Vagina (tissue), 2 donors: ENCODE measurements at places on chromosomes 3 and 15. TPM values are rescaled to one million over a fixed set of nuclear protein-coding genes. Genes with fewer than 3 reads are reported as not detected.
A peak's percentile ranks its signal among the peaks of the same experiment; 100 is the strongest.

DNA sequence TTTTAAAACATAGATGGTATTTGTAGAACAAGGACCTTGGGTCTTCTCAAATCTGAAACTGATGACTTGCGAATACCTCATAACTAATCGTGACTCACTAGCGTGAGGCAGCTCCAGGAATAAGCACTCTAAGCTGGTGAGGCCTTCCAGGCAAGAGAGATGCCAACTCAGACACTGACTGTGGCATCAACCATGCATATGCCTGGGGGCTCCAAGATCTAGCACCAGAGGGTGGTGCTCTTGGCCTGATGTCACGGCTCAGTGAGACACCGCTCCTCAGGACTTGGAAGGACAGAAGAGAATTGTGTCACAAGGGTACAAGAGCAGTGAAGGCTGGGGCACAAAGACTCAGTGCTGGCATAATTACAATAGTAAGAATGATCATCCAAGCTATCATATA is 125.0 kb upstream of the TRIM42 start:
- no peak overlapping the region for H3K4me3 ChIP-seq
- no peaks in the 10 kb centered on the region for H3K27me3 ChIP-seq
- no peak overlapping the region for H3K27ac ChIP-seq
- no peaks in the 10 kb centered on the region for H3K4me1 ChIP-seq
- DNase-seq: no peak
- H3K36me3 ChIP-seq: no peaks in the 10 kb centered on the region

DNA sequence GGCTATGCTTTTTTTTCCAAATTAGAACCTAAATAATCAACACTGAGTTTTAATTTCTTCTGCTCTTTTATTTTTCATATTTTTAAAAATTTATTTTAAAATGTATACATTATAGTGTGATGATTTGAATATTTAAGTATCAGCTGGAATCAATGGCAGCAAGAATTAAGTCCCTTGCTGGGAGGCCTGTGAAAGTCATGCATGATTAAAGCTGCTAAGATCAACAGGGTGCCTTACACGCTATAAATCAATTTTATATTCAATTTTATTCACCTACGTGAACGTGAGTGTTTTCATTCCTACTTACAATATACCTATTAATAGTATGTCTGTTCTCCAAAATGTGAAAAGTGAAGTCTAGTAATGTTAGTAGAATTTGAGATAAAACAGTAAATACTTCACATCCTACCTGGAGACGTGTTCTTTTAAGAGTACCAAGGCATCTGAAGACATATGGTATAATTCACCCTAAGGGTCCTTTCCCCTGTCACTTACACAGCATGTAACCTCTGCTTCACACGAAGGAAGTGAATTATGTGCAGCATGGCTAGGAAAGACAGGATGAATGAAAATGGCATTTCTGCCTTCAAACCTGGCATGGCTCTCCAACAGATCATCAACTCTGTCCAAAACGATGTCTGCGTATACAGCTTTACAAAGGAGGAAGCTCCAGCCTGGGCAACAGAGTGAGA is 640.4 kb upstream of the ROBO1 start:
- H3K36me3 ChIP-seq: no peaks in the 10 kb centered on the region
- no peak overlapping the region for H3K27ac ChIP-seq
- no peak for DNase-seq
- no peaks in the 10 kb centered on the region for H3K27me3 ChIP-seq
- no peaks in the 10 kb centered on the region for H3K4me1 ChIP-seq
- H3K4me3 ChIP-seq: no peak overlapping the region

NLGN1 gene
- total RNA-seq: 4.7 TPM

DNA sequence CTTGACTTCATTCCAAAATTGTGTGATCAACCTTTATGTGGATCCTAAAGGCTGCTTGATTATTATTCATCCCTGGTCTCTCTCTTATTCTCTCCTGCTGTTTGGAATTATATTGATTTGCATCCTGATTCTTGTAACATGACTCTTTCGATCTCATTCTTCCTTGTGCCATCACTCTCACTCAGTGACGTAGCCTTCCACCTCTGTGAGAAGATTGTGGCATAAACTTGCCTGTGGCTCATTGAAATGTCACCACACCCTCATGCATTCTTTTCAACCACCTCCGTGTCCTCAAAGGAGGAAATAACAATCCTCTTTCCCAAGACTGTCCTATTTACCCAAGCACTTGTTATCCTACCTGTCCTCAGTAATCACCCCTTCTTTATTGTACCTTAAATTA is 41.3 kb upstream of the GCNT3 start:
- no peak for DNase-seq
- H3K4me3 ChIP-seq: no peak overlapping the region
- H3K4me1 ChIP-seq: no peaks in the 10 kb centered on the region
- H3K27me3 ChIP-seq: no peaks in the 10 kb centered on the region
- H3K36me3 ChIP-seq: no peaks in the 10 kb centered on the region

DNA sequence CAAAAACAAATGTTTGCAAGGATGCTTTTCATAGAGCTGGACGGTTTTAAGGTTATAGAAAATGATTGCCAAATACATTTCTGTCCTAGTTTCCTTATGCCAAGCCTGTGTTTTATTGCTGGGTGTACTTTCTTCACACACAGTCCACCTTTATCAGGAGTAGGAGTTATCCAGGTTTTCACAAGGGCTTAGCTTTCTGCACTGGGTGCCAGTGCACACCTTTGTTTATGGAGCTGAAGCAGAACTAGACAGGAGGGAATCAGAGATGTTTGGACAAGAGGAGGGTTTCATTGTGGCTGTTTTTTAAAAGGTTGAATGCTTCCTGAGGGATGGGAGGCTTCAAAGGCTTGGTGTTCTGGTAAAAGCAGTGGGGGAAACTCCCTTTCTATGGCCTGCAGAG is 29.5 kb upstream of the FAM3D start:
- H3K4me3 ChIP-seq: no peak overlapping the region
- no peak overlapping the region for H3K27ac ChIP-seq
- no peak for DNase-seq
- no peaks in the 10 kb centered on the region for H3K27me3 ChIP-seq

- H3K27me3 ChIP-seq: no peaks in the 10 kb centered on the region
- no peak overlapping the region for H3K4me3 ChIP-seq
- H3K36me3 ChIP-seq: no peaks in the 10 kb centered on the region
- DNase-seq: no peak
- H3K4me1 ChIP-seq: no peaks in the 10 kb centered on the region
- H3K27ac ChIP-seq: no peak overlapping the region
Measured at GRCh38 chr3:198032039-198032936, 72.3 kb downstream of the LMLN start.

- DNase-seq: no peak
- no peak overlapping the region for H3K27ac ChIP-seq
- no peaks in the 10 kb centered on the region for H3K36me3 ChIP-seq
- H3K27me3 ChIP-seq: no peaks in the 10 kb centered on the region
- H3K4me1 ChIP-seq: no peaks in the 10 kb centered on the region
- no peak overlapping the region for H3K4me3 ChIP-seq
Measured at GRCh38 chr3:150494411-150494977, 51.8 kb downstream of the SERP1 start.

DNA sequence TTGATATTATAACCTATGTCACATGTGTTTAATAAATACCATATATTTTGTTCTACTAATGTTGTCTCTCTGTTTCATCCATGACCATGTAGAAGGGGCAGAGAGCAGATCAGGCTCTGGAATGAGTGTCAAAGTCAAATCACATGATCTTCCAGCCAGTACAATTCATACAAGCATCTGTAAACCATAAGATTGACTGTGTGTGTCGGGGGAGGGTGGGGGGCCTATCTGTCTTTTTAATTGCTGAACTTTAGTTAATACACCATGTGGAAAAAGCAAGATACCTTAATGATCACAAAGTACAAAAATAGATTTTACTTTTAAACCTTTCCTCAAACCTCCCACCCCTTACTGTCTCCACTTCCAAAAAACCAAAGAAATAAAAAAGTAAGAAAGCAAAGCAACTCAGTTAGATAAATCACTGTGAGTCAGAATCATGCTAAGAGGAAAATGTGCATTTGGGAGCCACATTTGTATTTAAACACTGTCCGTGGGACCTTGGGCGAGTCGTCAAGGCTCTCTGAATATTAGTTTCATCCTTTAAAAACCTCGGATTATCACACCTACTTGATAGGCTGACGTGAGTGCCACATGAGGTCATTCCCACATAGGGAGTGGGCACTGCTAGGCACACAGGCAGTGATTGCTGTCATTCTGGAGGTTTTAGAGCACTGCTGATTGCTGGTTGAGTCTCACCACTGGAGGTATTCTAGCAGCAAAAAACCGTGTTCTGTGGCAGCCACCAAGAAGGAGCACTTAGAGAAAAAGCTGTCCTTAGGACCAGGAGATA is 21.0 kb upstream of the POLR2M start:
- no peaks in the 10 kb centered on the region for H3K27me3 ChIP-seq
- no peak overlapping the region for H3K4me3 ChIP-seq
- no peaks in the 10 kb centered on the region for H3K4me1 ChIP-seq
- DNase-seq: no peak
- peak overlapping the region; percentile 17 for H3K27ac ChIP-seq
- no peaks in the 10 kb centered on the region for H3K36me3 ChIP-seq

GRCh38 chr3:72439321-72440183 is 408.7 kb downstream of the SHQ1 start:
- peaks cover 72% of the 10 kb centered on the region for H3K4me1 ChIP-seq
- H3K27ac ChIP-seq: no peak overlapping the region
- no peaks in the 10 kb centered on the region for H3K27me3 ChIP-seq
- no peak overlapping the region for H3K4me3 ChIP-seq
- DNase-seq: no peak

GRCh38 chr3:71784201-71784913 is 591 bp downstream of the PROK2 start:
- no peak for DNase-seq
- no peak overlapping the region for H3K27ac ChIP-seq
- H3K4me3 ChIP-seq: peak overlapping the region; percentile 46
- H3K27me3 ChIP-seq: peaks cover 4% of the 10 kb centered on the region
- peaks cover 19% of the 10 kb centered on the region for H3K4me1 ChIP-seq
- H3K36me3 ChIP-seq: no peaks in the 10 kb centered on the region

DNA sequence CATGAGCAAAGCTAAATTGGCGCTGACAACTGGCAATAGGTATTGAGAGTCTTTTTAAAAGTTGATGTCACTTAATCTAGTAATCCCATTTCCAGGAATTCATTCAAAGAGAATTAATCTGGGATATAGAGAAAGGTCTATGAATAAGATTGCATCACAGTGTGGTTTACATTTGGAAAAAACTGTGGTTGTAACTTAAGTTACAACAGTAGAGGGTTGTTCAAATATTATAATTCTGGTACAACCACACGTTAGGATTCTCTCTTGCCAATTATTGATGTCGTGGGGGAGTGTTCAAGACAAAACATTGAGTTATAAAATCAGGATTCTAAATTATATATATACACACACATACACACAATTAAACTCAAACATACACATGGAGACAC is 79.8 kb downstream of the LIPC start:
- H3K36me3 ChIP-seq: no peaks in the 10 kb centered on the region
- no peak overlapping the region for H3K4me3 ChIP-seq
- no peak overlapping the region for H3K27ac ChIP-seq
- peaks cover 5% of the 10 kb centered on the region for H3K4me1 ChIP-seq
- H3K27me3 ChIP-seq: no peaks in the 10 kb centered on the region
- no peak for DNase-seq

RBP2 gene
- total RNA-seq: not detected

- H3K4me1 ChIP-seq: no peaks in the 10 kb centered on the region
- H3K36me3 ChIP-seq: no peaks in the 10 kb centered on the region
- H3K27ac ChIP-seq: no peak overlapping the region
Measured at GRCh38 chr15:53559364-53560277, 199.8 kb downstream of the WDR72 start.

GRCh38 chr15:37096558-37097143 is 3.7 kb downstream of the MEIS2 start:
- H3K27ac ChIP-seq: peak overlapping the region; percentile 95
- DNase-seq: no peak
- H3K27me3 ChIP-seq: no peaks in the 10 kb centered on the region
- H3K4me3 ChIP-seq: peak overlapping the region; percentile 74

- peak; percentile 94 for DNase-seq
- H3K4me1 ChIP-seq: peaks cover 54% of the 10 kb centered on the region
- H3K27ac ChIP-seq: peak overlapping the region; percentile 76
- H3K27me3 ChIP-seq: no peaks in the 10 kb centered on the region
Measured at GRCh38 chr3:120417272-120417911, 33.4 kb downstream of the FSTL1 start.

GRCh38 chr3:126081618-126082361 is 2.1 kb downstream of the SLC41A3 start:
- H3K27me3 ChIP-seq: no peaks in the 10 kb centered on the region
- H3K27ac ChIP-seq: no peak overlapping the region
- DNase-seq: peak; percentile 97
- no peak overlapping the region for H3K4me3 ChIP-seq
- peaks cover 23% of the 10 kb centered on the region for H3K4me1 ChIP-seq
- H3K36me3 ChIP-seq: no peaks in the 10 kb centered on the region

DNA sequence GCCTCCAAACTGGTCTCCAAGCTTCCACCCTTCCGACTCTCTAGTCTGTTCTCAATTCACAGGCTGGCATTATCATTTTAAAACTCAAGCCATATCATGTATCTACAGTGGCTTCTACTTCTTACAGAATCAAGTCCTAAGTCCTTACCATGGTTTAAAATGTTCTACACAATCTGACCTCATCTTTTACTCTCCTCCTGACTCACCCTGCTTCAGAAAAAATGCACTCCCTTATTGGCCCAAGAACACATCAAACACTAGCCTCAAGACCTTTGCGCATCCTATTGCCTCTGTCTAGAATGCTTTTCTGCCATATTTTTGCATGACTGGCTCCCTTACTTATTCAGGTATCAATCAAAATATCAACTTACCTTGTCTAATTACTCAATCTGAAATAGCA is 11.0 kb downstream of the MRPL3 start:
- H3K4me3 ChIP-seq: no peak overlapping the region
- no peaks in the 10 kb centered on the region for H3K27me3 ChIP-seq
- H3K36me3 ChIP-seq: no peaks in the 10 kb centered on the region
- H3K27ac ChIP-seq: no peak overlapping the region
- no peak for DNase-seq

- H3K4me1 ChIP-seq: no peaks in the 10 kb centered on the region
- no peaks in the 10 kb centered on the region for H3K36me3 ChIP-seq
Measured at GRCh38 chr3:37803726-37804469, 57.8 kb upstream of the CTDSPL start.
